ENCODE measurements at places on chromosomes 7 and 10.

GRCh38 chr7:130063036-130063435, 7.3 kb upstream of the KLHDC10 start:
- no peak for DNase-seq

DNA sequence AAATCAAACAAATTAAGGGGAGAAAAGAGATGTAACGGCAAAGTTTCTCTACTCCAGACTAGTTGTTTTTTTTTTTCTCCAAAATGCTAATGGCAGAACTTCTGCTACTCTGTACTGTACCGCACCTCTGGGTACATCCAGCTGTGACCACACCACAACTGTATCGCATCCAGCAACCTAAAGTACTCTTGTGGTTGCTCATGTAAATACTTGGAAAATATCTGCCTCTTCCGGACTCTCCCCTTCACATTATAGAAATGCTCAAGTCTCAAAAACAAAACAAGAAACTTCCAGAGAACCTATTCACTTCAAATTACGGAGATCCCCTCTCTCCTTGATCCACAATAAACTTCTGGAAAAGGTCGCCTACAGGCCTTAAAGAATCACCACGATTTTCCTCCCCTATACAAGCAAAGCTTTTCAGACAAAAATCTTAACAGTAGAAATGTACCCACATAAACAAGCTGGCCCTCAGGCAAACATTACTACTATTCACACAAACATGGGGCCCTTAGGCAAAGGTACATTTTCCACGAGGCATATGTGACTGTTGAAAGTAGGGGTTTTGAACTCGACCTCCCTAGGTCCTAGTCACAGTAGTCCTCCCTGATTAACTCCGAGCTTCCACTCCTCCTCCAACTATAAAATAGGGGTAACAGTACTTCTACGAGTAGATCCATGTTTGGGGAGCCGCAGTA, 222.9 kb upstream of the MKLN1 start:
- DNase-seq, result no peak

- DNase-seq, result peak; percentile 25
Observed at GRCh38 chr7:78587443-78588044, 789.0 kb downstream of the PHTF2 start.

DNA sequence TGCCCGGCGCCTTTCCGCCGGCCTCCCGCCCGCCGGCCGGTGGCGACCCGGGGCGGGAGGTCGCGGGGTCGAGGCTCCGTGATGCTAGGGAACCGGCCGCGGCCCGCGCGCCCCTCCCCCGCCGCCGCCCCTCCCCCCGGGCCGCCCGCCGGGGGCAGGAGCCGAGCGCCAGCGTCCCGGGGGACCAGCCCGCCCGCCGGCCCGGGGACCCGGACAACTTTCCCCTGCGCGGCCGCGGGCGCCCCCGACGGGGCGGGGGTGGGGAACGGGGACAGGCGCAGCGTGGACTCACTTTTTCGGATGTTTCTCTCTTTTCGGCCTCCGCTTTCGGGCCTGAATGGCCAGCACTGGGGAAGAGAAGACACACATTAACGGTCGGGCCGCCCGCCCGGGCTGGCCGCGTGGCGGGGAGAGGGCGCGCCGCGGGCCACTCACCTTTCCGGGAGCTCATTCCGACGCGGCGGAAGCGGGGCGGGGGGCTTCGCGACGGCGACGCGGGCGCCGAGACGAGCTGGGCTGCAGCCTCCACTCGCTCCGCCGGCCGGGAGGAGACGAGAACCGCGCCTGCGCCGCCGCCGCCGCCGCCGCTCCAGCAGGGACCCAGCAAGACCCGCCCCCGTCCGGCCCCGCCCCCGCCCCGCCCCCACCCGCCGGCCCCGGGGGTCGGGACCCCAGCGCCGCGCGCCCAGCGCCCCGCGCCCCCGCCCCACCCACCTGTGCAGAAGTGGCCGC, at the start of gene SRPK2:
TSS of gene SRPK2 (minus strand) at position 566 of the 732 bp plus-strand sequence.
- DNase-seq, result peak; percentile 70

- DNase-seq, result no peak
Observed at GRCh38 chr7:12136523-12136922, 74.6 kb upstream of the TMEM106B start.

- no peak for DNase-seq
Observed at GRCh38 chr10:132714096-132714985, 71.6 kb downstream of the NKX6-2 start.

- no peak for DNase-seq
Observed at GRCh38 chr10:73469579-73469978, 26.2 kb downstream of the PPP3CB start.

- DNase-seq, result no peak
Observed at GRCh38 chr7:142870147-142870559, 15.3 kb downstream of the EPHB6 start.

GRCh38 chr7:45132708-45133320, 21.3 kb upstream of the TBRG4 start:
- DNase-seq, result no peak

DNA sequence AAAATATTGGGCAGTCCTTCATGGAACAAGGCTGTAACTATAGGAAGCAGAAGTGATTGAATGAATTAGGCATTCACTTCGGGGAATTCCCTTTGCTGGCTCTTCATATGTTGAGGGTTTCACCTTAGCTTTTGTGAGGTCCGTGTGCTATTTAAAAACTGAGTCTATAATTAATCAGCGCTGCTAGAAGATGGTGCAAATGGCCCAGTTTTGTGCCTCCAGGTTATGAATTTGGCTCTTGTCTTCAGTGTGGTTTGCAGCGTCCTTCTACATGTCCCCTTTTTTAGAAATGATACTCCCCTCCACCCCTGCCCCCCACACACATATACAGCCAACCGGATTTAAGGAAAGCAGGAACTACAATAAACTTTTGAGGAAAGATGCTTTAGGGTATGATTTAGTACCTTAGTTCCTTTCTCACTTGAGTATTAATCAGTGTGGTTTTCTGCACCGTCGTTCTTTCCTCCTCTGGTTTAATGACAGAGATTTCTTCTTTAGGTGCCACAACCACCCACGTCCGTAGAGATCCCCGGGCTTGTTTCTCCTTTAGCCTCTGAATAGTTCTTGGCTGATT, 110.6 kb upstream of the SAMD8 start:
- DNase-seq, result no peak

- no peak for DNase-seq
Observed at GRCh38 chr10:26981232-26981824, 119.0 kb downstream of the ANKRD26 start.

- DNase-seq, result no peak
Observed at GRCh38 chr7:69166979-69167516, 431.2 kb upstream of the AUTS2 start.

DNA sequence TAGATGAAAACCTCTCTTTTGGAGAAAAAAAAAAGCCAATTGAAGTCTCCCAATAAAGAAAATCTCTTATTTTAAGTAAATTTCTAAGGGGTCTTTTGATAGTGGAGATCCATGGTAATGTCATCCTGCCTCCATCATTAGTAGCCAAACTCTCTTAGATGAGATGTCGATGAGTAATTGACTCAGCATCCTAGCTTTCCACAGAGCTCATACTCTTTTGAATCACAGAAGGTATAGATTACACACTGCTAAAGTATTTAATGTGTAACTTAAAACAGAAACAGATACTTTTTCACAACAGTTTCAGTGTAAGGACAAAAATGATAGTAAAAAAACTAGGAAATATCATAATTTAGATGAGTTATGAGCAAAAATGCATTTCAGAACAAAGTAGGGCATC, 19.4 kb downstream of the MAGI2 start:
- peak; percentile 5 for DNase-seq

DNA sequence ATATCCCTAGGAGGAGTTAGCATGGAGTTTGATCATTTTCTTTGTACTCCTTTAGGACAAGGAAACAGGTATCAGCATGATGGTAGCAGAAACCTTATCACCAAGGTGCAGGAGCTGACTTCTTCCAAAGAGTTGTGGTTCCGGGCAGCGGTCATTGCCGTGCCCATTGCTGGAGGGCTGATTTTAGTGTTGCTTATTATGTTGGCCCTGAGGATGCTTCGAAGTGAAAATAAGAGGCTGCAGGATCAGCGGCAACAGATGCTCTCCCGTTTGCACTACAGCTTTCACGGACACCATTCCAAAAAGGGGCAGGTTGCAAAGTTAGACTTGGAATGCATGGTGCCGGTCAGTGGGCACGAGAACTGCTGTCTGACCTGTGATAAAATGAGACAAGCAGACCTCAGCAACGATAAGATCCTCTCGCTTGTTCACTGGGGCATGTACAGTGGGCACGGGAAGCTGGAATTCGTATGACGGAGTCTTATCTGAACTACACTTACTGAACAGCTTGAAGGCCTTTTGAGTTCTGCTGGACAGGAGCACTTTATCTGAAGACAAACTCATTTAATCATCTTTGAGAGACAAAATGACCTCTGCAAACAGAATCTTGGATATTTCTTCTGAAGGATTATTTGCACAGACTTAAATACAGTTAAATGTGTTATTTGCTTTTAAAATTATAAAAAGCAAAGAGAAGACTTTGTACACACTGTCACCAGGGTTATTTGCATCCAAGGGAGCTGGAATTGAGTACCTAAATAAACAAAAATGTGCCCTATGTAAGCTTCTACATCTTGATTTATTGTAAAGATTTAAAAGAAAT, 4.8 kb downstream of the BAMBI start:
- no peak for DNase-seq

- DNase-seq, result peak; percentile 53
Observed at GRCh38 chr10:79948976-79949722, at the start of gene SFTPD. SFTPD (minus strand) TSS chr10:79949105; CDS start chr10:79946659, 2,446 bp downstream.

DNA sequence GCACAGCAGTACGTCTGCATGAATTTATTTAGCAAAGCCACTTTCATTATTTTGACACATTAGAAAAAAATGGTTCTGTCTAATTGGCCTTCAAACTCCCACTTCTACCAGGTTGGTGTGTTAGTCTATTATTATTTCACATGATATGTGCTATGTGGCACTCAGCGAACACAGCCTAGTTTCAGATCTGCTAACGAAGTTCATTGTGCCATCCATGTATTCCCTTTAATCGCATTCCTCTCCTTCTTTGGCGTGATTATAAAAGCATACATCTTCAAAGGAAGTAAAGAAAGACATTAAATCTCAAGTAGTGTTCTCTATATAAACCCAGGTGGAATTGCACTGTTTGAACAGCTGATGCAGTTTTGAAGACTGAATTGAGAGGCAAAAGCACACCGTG, 96.4 kb upstream of the CACNA2D1 start:
- DNase-seq, result no peak

- DNase-seq, result peak; percentile 81
Observed at GRCh38 chr7:134891262-134891695, 95.0 kb upstream of the AGBL3 start.

DNA sequence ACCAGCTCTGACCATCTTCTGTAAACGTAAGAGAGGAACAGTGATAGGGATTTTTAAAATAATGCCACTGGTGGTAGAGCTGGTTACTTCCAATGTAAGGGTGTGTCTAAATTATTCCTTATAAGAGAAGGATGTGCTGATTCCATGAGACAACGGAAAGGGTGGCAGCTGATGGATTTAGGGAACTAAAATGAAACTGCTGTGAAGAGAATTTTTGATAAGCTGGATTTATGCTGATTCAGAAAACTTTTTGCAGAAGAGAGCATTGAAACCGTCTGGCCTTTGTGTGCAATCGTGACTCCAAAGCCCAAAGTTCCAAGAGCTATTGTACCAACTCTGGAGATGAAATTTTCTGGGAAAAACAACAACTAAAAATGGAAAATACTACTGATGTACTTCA, 301.0 kb downstream of the PRPF18 start:
- DNase-seq, result no peak

DNA sequence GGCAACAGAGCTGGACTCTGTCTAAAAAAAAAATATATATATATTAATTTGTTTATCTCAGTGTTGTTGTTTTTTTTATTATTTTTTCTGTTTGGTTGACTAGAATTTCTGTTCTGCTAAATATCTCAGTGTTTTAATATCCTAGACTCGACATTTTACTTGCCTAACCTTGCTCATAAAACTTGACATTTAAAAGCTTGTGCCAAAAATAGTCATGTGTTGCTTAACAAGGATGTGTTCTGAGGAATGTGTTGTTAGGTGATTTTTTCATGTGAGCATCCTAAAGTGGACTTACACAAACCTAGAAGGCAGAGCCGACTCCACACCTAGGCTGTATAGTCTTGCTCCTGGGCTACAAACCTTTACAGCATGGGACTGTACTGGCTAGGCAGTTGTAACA, 23.1 kb downstream of the NRBF2 start:
- no peak for DNase-seq

- no peak for DNase-seq
Observed at GRCh38 chr7:47142169-47142866, 439.6 kb downstream of the TNS3 start.

GRCh38 chr7:132551886-132552285, 24.4 kb downstream of the PLXNA4 start:
- DNase-seq, result no peak

DNA sequence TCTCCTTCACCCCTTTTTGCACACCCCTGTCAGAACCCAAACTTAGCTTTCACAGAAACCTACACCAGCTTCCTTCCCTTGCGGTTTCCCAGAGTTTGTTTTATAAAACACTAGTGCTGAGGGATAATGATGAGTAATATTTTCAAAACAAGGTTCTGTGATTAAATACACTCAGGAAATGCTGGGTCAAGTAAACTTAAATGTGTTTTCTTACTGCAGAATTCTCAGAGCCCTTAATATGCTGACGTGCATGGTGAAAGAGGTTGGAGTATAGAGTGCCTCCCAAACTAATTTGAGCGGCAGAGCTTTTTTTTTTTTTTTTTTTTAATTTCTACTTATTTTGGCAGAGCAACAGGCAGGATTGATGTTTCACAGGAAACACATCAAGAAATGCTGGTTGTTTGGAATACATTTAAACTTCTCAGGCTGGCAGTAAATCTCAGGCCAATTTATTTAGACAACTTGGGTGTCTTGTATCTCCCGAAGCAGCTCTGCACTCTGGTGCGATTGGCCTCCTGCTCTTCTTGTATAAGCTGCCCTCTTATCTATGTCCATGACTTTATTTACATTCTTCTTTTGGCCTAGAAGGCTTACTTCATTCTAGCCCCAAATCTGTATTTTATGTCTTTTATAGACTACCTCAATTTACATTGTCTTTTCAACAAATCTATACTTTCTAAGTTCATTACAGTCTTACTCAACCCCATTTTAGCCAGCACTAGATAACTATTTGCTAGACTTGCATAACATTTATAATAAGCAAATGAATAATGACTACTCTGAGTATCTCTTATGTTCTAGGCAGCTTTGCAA, 165.4 kb downstream of the BMPER start:
- DNase-seq, result no peak

- DNase-seq, result peak; percentile 56
Observed at GRCh38 chr10:131047501-131047900, 264.0 kb downstream of the TCERG1L start.
